Posterior vena cava (tissue), 2 donors: ENCODE measurements at places on chromosomes 1 and 21. TPM values are rescaled to one million over a fixed set of nuclear protein-coding genes. Genes with fewer than 3 reads are reported as not detected.

GRCh38 chr1:169461390-169462000 lies 24.2 kb downstream of the SLC19A2 start:
- DNase-seq, result no peak

DNA sequence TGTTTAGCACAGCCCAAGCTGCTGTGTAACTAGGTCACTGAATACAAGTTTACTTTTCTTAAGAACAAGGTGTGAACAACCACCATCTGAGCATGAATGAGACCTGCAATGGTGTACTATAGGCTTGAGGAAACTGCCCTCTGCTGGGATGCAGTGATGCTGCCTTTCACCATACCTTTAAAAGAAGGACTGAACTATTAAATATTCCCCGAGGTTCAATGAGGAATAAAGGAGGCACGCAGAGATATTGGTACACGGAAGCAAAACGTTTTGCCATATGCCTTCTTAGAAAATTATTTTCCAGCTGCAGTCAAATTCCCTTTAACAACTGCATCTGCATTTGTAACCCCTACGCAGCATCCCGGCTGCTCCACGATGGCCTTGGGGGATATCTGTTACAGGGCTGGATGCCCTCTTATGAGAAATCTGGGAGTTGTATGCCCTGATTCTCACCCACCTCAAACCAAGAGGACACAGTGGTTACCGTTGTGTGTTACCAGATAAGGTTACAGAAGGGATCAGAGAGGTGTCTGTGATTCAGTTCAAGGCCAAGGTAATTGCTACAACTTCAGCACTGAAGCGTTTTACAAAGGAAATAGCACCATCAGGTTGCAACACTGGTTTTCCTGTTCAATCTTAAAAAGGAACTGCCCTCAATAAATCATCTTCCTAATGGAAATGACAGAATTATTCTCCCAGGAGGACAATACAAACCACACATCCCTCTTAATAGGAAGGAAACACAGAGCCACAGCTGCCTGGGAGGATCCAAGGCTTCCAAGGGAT lies 470.5 kb downstream of the LTN1 start:
- peak; percentile 68 for DNase-seq

The LCE1C gene
- not detected for total RNA-seq

The EPHX1 gene
- 113 TPM for total RNA-seq

- no peak for DNase-seq
These were observed 8.6 kb upstream of the RCAN1 start for GRCh38 chr21:34623516-34623915.

GRCh38 chr21:27582948-27583430 lies 616.1 kb upstream of the ADAMTS5 start:
- DNase-seq, result no peak

GRCh38 chr1:207282496-207283380 lies 38.7 kb upstream of the CD55 start:
- no peak for DNase-seq

The CD1B gene
- total RNA-seq, result not detected

GRCh38 chr1:193479187-193479586 lies 292.8 kb upstream of the B3GALT2 start:
- no peak for DNase-seq

DNA sequence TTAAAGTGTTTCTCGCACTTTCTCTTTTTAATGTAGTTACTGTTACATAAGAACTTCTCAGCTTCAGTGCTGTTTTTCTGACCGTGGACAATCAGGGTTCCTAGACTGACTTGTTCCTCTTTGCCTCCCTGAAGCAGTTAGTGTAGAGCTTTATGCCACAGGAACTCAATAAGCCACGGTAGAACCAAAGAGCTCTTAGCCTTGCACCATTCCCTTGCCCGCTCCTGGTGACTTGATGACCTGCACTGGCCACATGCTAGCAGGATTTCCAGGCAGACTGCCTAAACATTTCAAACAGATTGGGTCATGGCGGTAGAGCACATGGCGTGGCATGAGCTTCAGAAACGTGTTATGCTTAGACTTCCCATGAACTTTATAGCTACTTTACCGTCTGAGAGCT lies 18.8 kb upstream of the FASLG start:
- DNase-seq, result no peak

GRCh38 chr1:156964441-156964840 lies 44.0 kb downstream of the LRRC71 start:
- no peak for DNase-seq

DNA sequence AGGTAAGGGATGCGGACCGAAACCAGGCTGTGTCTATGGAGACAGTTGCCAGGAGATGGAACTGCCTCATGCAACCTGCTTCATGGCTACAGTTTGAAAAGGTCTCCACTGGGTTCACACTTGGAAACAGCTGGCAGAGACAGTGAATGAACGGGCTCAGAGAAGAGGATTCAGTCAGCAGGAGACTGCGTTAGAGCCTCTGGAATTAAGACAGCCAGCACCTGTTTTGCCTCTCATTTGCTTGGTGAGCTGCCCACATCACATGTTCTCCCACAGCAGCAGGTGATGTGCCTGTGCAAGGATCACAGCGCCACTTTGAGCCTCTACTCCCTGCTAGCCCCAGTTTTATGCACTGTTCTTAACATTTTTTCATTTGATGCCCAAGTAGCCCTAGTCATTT lies 321.0 kb downstream of the PLPP3 start:
- DNase-seq, result no peak
